ENCODE measurements at places on chromosomes 11 and 22. TPM values are rescaled to one million over a fixed set of nuclear protein-coding genes. Genes with fewer than 3 reads are reported as not detected.

The OR5A1 gene
- total RNA-seq: not detected

The USP47 gene
- 51.5 TPM for total RNA-seq

The KRTAP5-1 gene
- not detected for total RNA-seq

The APOBEC3H gene
- 0.40 TPM for total RNA-seq

The MAPK8IP2 gene
- total RNA-seq: 0.57 TPM

The MMP1 gene
- total RNA-seq: not detected

The CNTN5 gene
- total RNA-seq: not detected

Data from left ventricle myocardium superior (tissue), 1 donor.